GM23248 (cell line): ENCODE measurements at places on chromosomes 11 and 22.

DNA sequence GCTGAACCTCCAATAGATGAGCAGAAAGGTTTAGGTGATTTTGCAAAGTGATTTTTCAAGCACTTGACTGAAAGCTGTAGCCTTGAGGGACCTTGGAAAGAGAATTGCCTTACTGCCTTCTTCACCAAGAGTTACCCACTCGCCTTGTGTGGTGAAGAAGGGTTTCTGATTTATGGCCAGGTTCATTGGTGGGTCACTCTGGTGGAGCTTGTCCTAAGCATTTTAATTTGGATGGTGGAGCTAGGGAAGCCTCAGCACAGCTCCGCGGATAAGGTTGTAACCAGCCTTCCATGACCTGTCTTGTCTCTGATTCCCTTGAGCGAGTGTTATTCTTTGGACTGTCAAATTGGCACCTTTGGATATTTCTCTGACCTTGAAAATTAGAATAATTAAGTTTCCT is 226.4 kb downstream of the FAT3 start:
- no peaks in the 10 kb centered on the region for H3K27me3 ChIP-seq
- H3K27ac ChIP-seq = no peak overlapping the region
- H3K4me1 ChIP-seq = no peaks in the 10 kb centered on the region
- no peaks in the 10 kb centered on the region for H3K36me3 ChIP-seq
- H3K4me3 ChIP-seq = no peak overlapping the region
- no peak for DNase-seq

DNA sequence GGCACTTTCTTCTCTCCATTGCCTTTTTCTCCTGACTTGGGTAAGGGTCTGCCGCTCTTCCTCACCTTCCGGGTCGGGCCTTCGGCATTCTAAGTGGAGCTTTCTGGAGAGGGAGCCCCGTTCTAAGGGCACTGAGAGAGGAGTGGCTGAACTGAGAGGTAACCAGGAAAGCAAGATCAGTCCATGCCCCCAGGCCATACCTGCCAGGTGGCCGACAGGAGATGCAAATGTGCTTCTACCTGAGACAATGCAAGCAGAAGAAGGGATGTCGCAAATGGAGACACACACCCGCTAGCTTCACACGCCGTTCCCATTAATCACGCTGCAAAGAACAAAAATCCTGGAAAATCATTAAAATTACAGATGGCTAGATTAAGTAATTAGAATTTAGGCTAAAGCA is 156.4 kb upstream of the TBCEL start:
- no peaks in the 10 kb centered on the region for H3K36me3 ChIP-seq
- DNase-seq = no peak
- H3K27me3 ChIP-seq = peaks cover 16% of the 10 kb centered on the region; the same call in 1 of the 2 replicates
- peaks cover 4% of the 10 kb centered on the region; the same call in 1 of the 2 replicates for H3K4me1 ChIP-seq
- H3K27ac ChIP-seq = no peak overlapping the region

GRCh38 chr11:123578778-123579481 is 75.5 kb downstream of the SCN3B start:
- no peaks in the 10 kb centered on the region for H3K27me3 ChIP-seq
- H3K27ac ChIP-seq = no peak overlapping the region
- DNase-seq = no peak
- H3K4me1 ChIP-seq = peaks cover 6% of the 10 kb centered on the region

- no peaks in the 10 kb centered on the region for H3K27me3 ChIP-seq
- H3K4me3 ChIP-seq = peak overlapping the region; percentile 83
- no peaks in the 10 kb centered on the region for H3K36me3 ChIP-seq
These were observed 1.3 kb downstream of the NAP1L4 start for GRCh38 chr11:2990617-2991451.

- no peak overlapping the region for H3K4me3 ChIP-seq
- no peaks in the 10 kb centered on the region for H3K27me3 ChIP-seq
- peaks cover 16% of the 10 kb centered on the region for H3K4me1 ChIP-seq
- H3K36me3 ChIP-seq = no peaks in the 10 kb centered on the region
These were observed 110.3 kb downstream of the LRRC32 start for GRCh38 chr11:76560219-76560618.

- peak within 1 kb of the TSS; percentile 86 for H3K4me3 ChIP-seq
- H3K36me3 ChIP-seq = no peaks in the 10 kb centered on the region
- peaks cover 33% of the 10 kb centered on the region for H3K4me1 ChIP-seq
These were observed at the start of gene SEC14L2 for GRCh38 chr22:30396871-30397655. SEC14L2 (plus strand) TSS chr22:30397018; CDS start chr22:30397117, 99 bp downstream.

- peaks cover 12% of the 10 kb centered on the region for H3K4me1 ChIP-seq
- no peak overlapping the region for H3K4me3 ChIP-seq
- peak; percentile 67 for DNase-seq
- peak overlapping the region; percentile 29 for H3K27ac ChIP-seq
- peaks cover 17% of the 10 kb centered on the region; the same call in 1 of the 2 replicates for H3K36me3 ChIP-seq
These were observed 22.1 kb downstream of the SRPRA start for GRCh38 chr11:126246636-126247035.

DNA sequence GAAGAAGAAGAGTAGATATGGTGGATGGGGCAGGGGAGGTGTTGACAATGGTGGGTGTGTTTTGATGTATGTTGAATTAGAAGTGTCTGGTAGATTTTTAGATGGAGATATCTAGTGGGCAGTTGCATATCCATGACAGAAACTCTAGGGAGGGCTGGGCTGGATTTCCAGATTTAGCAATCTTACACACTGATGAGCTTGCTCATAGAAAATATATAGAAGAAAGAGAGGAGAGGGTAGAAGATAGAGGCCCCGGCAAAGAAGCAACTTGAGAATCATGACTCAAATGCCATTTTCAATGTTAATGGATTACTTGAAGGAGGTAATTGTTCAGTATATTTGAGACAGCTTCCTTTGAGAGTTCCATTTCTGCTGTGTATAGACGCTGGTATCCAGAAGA is 8.2 kb downstream of the REXO2 start:
- H3K4me3 ChIP-seq = no peak overlapping the region
- H3K27me3 ChIP-seq = no peaks in the 10 kb centered on the region
- H3K27ac ChIP-seq = peak overlapping the region; percentile 66

- H3K27me3 ChIP-seq = no peaks in the 10 kb centered on the region
- no peaks in the 10 kb centered on the region for H3K4me1 ChIP-seq
- H3K4me3 ChIP-seq = no peak overlapping the region
- DNase-seq = no peak
These were observed 11.9 kb downstream of the TTLL12 start for GRCh38 chr22:43174941-43175531.

DNA sequence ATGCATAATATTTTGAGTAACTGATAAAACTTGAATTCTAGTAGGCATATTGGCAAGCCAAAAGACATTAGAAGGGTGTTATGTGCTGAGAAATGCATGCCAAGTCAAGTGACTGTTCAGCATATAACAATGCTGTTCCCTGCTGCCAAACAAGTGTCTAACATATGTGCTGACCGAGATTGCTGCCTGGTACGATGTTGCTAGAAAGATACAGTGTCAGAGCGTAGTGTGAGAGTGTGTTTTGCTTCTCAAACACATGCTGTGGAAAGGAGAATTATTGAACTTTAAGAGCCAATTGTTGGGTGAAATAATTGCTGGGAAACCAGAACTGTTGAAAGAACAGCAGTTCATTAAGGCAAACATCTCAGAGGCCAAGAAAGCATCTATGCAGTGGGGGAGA is 71.3 kb upstream of the GRIA4 start:
- H3K27me3 ChIP-seq = no peaks in the 10 kb centered on the region
- H3K27ac ChIP-seq = no peak overlapping the region
- no peak for DNase-seq
- H3K4me1 ChIP-seq = no peaks in the 10 kb centered on the region

- no peak overlapping the region for H3K4me3 ChIP-seq
- H3K36me3 ChIP-seq = peaks cover 31% of the 10 kb centered on the region
- H3K27ac ChIP-seq = no peak overlapping the region
- DNase-seq = no peak
These were observed 18.1 kb upstream of the AIFM3 start for GRCh38 chr22:20948989-20949388.

DNA sequence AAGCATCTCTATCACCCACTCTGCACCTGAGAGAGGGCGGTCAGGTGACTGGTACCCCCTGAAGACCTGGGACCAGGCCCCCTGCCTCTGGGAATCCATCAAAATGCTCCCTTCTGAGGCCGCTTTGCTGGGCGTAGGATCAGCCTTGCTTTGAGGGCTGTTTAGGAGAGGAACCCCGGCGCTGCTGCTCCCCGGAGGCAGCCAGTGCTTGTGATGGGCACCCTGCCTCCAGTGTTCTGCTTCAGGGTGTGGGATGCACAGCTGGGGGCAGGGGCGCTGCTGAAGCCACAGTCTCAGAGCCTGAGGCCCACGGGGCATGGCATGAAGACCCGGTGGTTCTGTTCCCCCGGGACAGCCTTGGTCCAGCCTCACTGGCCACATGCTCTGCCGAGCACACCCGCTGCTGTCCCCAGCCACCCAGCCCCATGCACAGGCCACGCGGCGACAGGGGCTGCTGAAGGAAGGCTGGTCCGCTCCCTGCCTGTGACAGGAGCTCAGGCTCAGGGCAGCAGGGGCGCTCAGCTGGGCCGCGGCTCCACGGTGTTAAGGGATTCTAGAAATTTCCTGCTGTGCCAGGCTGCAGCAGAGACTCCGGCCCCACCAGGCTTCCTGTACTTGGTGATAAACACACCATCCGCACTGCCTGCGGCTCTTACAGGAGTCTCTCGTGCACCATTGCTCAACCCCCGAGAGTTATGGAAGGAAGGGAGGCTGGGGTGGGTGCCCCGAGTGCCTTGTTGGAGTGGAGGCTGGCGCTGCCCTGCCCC is 91.0 kb downstream of the KCNQ1 start:
- H3K4me1 ChIP-seq = peaks cover 9% of the 10 kb centered on the region
- no peak for DNase-seq
- H3K27me3 ChIP-seq = peaks cover 5% of the 10 kb centered on the region

DNA sequence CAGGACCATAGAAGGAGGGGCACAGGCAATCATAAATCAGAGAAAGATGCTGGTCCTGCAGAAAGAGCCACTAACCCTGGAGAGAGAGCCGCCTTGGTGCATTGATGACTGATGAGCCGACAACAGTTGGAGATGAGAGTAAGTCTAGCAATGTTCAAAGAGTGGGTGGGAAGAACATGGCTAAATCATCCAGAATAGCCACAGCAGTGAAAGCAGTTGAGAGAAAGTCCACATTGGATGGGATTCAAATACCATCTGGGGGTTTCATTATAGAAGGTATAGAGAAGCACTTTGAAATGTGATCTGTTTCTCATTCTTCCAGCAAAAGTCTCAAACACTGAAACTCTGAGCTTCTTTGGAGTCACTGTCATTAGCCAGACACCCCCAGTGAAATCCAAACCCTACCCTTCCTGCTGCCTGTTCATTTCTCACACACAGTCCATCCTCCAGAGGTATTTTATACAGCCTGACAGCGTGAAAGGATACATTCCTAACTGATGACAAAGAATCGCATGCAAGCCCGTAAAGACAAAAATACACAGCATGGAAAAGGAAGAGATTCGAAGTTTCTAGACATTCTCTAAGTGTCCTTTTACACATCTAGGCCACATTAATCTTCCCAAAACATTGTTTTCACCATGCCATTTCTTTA is 303.1 kb upstream of the MPPED2 start:
- H3K4me3 ChIP-seq = no peak overlapping the region
- H3K36me3 ChIP-seq = no peaks in the 10 kb centered on the region
- H3K4me1 ChIP-seq = no peaks in the 10 kb centered on the region
- DNase-seq = peak; percentile 7
- H3K27ac ChIP-seq = no peak overlapping the region
- H3K27me3 ChIP-seq = no peaks in the 10 kb centered on the region

- H3K4me3 ChIP-seq = no peak overlapping the region
- peaks cover 25% of the 10 kb centered on the region for H3K4me1 ChIP-seq
- H3K27ac ChIP-seq = no peak overlapping the region
These were observed 64.8 kb downstream of the PAK1 start for GRCh38 chr11:77409046-77409445.

DNA sequence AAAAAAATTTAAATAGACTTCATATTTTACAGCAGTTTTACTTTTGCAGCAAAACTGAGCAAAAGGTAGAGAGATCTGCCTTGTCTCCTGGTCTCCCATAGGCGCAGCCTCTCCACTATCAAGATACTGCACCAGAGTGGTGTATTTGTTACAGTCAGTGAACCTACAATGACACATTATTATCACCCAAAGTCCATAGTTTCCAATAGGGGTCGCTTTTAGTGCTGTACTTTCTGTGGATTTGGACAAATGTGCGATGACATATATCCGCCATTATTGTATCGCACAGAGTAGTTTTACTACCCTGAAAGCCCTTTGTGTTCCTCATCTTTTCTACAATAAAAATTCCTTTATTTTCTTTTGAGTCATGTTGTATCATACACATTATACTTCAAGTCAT is 153.2 kb upstream of the CCDC179 start:
- no peak for DNase-seq
- no peaks in the 10 kb centered on the region for H3K36me3 ChIP-seq
- H3K27ac ChIP-seq = no peak overlapping the region
- no peak overlapping the region for H3K4me3 ChIP-seq

GRCh38 chr11:124514131-124514530 is 29.3 kb downstream of the OR8B12 start:
- no peak overlapping the region for H3K27ac ChIP-seq
- peaks cover 6% of the 10 kb centered on the region; the same call in 1 of the 2 replicates for H3K27me3 ChIP-seq
- DNase-seq = no peak
- no peaks in the 10 kb centered on the region for H3K36me3 ChIP-seq

DNA sequence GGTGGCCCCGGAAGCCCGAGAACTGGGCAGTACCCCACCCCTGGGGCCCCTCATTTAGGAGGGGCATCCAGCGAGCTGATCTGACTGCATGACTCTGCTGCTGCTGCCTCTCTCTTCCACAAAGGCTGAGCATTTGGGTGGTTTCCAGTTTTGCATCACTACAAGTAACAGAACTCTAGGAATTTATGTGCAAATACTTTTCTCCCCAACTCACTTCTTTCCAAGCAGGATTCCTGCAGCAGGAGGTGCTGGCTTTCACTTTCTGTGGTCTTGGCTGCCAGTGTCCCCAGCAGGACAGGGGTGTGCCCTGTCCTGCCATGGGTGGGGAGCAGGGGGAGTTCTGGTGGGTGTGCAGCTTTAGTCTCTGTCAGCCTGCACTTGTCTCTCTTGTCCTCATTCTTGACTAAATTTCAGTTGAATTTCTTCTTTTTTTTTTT is 21.2 kb downstream of the UPB1 start:
- H3K27ac ChIP-seq = no peak overlapping the region
- DNase-seq = peak; percentile 92
- peaks cover 15% of the 10 kb centered on the region; the same call in 1 of the 2 replicates for H3K27me3 ChIP-seq
- H3K4me1 ChIP-seq = peaks cover 13% of the 10 kb centered on the region
- no peaks in the 10 kb centered on the region for H3K36me3 ChIP-seq

DNA sequence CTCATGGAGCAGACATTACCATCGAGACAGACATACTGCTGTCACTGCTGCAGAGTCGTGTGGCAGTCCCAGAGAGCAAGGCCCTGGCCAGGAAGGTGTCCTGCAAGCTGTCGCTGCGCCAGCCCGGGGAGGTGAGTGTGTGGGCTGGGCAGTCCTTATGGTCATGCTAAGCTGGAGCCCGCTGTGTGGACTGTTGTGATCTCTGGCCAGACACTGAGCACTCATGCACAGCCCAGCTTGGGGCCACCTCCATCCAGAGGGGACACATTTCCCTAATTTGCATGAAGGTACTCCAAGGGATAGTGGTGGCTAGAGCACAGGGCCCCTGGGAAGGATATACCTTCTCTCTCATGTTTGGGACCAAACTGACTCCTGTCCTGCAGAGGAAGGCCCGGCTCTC is 9.6 kb downstream of the ANKK1 start:
- no peaks in the 10 kb centered on the region for H3K4me1 ChIP-seq

- H3K4me1 ChIP-seq = peaks cover under 1% of the 10 kb centered on the region; the same call in 1 of the 2 replicates
- H3K36me3 ChIP-seq = no peaks in the 10 kb centered on the region
- no peak overlapping the region for H3K4me3 ChIP-seq
- H3K27me3 ChIP-seq = no peaks in the 10 kb centered on the region
These were observed 2.0 kb upstream of the VEGFB start for GRCh38 chr11:64232182-64232966.
